LHCN-M2 (cell line): ENCODE measurements at places on chromosomes 16 and 17. TPM values are rescaled to one million over a fixed set of nuclear protein-coding genes. Genes with fewer than 3 reads are reported as not detected.
A peak's percentile ranks its signal among the peaks of the same experiment; 100 is the strongest.

DNA sequence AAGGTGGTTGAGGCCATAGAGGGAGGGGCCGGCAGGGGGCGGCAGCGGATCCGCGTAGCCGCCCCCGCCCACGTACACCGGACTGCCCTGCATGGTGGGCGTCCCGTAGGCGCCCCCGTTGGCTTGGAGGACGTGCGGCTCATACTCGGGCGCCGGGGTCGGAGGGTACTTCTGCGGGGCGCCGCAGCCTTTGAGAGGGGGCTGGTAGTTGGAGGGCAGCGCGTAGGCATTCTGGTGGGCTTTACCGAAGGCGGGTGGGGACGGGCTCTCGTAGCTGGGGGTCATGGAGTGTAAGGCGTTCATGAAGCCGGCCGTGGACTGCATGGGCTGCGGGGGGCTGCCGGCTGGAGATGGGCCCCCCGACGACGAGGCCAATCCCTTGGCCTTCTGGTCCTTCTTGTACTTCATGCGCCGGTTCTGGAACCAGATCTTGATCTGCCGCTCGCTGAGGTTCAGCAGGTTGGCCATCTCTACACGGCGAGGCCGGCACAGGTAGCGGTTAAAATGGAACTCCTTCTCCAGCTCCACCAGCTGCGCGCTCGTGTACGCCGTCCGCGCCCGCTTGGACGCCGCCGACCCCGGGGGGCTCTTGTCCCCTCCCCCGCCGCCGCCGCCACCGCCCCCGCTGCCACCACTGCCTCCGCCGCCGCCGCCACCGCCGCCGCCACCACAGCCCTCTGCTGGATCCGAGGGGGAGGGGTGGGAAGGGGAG is 5.7 kb upstream of the HOXB2 start:
- no peak for DNase-seq

DNA sequence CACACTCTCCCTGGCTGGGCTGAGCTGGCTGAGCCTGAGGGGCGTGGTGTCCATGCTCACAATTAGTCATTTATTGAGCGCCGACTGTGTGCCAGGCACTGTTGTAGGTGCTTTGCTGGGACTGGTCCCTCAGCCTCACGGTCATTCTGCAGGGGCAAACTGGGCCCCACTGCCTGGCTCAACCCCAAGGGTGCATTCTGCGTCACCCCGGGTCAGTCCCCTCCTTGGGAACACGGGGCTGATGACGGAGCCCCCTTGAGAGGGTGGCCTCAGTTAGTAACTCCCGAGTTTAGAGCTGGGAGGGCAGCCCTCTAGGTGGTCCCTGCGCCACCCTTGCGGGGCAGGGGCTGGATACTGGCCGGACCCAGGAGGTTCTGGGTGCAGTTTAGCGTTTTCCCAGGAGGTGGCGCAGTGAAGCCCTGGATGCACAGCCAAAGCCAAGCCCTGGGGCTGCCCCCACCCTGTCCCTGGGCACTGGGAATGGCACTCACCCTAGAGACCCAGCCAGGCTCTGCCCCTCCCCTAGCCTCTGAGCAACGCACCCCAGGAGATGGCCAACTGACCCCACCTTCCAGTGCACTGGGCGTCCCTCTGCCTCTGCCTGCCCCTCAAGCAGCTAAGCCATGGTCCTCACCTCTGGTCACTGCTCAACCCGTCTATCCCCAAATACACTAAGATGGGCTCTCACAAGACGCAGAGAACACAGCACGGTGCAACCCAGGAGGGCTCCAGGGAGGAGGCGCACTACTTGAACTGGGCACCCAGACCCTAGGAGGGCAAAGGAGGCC is 243.2 kb upstream of the GSE1 start:
- DNase-seq = peak; percentile 36

DNA sequence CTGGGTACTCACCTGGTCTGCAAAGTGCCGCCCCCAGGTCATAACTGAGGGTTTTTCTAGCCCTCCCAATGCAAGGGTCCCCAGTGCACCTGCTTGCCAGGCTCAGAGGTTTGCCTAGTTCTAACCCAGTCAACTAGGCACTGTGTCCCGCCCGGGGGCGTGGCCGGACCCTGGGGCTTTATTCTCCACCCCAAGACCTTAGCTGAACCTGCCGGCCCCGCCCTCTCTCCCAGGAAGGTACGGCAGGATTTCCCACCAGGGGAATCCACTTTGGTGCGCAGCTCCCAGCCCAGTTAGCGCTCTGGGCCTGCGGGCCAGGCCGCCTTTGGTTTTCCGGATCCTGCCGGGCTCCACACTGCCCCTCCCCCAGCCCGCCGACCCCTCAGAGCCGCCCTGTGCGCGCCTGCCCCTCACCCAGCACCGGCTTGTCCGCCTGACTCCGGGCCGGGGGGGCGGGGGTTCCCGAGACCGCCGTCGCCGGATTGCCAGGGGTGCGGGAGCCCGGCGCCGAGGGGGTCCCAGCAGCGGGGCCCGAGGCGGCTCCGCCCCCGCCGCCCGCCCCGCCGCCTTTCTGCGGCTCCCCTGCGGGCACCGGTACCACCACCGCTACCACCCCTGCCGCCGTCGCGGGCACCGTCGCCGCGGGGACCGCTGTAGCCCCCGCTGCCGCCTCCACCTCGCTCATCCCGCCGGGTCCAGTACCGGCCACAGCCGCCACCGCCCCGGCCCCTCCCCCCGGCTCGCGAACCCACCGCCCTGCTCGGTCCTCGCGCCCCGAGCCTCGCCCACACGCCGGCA is 424 bp downstream of the YBX2 start:
- no peak for DNase-seq

DNA sequence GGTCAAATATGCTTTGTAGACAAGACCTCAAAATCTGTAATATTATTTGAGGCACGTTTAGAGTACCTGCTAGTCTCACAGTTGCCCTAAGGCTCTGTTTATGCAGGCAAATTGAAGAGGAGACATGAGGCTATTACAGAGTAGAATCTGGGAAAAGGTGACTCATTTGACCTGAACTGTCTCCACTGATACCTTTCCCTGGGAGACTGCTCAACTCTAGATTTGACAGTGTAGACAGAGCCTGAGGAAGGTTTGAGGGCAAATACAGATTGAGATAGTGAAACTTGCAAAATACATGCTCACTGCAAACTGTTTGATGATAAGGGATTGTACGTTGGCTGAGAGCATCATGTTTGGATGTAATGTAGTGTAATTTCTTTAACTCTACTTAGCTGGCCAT is 1266.6 kb upstream of the CDH8 start:
- no peak for DNase-seq

- DNase-seq = peak; percentile 67
These were observed 30.3 kb downstream of the HMOX2 start for GRCh38 chr16:4506450-4506849.

DNA sequence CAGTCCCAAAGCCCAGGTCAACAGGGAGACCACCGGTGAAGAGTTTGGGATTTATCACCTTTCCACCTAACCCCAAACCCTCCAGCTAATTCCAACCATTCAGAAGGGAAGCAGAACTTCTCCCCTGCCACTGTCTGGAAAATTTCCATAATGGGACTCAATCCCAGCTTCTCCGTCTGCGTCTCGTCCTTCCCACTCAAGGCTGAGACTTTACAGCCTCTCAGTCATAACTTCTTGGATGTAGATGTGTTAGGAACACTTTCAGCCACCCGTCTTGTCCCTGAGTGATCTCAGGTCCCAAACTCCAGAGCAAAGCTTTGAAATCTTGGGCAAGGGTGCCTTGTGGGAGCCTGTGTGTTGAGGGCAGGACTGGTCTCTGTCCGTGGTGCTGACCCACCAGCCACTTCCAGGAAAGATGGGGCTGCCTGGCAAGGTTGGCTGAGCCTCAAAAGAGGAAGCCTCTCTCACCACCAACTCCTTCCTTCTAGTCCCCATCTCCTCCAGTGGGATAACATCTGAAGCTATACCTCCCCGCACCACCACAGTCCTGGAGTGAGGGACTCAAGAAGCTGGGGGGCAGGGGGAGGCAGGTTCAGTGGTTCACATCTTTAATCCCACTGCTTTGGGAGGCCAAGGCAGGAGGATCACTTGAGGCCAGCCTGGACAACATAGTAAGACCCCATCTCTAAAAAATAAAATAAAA is 9.3 kb downstream of the GAS2L2 start:
- DNase-seq = peak; percentile 38

DNA sequence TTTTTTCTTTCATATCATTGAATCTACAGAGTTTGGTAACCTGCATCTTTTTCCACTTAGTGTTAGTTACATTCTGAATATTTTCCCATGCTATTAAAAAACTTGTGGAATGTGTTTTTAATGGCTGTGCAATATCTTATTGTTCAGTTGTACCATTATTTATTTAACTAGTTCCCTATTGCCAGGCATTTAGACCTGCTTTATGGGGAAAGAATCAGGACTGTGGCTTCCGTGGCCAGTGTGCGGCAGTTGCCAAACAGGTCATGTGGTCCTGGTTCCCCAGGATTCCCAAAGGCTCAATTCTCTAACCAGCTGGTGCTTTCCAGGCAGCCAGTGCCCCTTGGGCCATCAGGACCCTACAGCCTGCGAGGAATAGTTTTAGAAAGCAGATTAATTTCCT is 30.8 kb downstream of the NDEL1 start:
- peak; percentile 26 for DNase-seq

- DNase-seq = peak; percentile 81
These were observed 197.4 kb downstream of the SPECC1 start for GRCh38 chr17:20206591-20206990.

DNA sequence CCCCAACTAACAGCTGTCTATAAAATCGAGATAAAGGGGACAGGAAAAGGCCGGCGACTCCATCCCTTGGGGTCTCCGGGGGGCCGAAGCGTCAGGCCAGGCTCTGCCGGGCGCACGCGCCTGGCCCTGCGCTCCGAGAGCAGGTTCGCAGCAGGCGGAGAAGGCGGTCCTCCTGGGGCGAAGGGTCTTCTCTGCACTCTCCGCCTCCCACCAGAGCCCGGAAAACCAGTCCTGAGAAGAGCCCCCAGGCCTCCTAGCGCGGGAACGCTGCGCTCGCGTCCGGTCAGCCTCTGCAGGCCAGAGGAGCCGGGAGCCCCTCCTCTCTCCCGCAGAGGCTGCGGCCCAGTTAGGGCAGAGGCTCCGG is 5.1 kb downstream of the FOXF1 start:
- no peak for DNase-seq

DNA sequence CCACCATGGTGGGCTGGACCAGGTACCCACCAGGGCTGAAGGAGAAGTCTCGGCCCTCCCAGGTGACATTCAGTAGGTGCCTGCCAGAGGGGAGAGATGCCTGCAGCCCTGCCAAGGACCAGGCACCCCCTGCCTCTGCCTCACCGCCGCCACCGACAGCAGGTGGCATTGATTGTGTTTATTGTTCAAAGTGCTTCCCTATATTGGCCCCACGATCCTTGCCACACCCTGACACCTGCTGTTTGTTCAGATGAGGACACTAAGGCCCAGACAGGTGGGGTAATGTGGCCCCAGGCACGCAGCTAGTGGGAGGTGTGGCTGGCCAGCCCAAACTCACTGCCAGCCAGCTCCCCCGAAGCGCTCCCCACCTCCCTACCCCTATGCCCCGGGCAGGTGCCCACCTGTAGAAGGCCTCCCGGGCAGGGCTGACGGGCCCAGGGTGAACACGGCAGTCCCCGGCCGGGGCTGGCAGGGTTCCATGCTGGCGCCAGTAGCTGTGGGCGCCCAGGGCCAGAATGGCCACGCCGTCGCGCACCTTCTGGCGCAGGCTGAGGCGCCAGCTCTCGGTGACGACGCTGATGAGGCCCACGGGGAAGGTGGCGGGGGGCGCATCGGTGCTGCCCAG is 8.0 kb downstream of the GRIN2C start:
- no peak for DNase-seq

GRCh38 chr17:65294181-65294719 is 157.1 kb downstream of the RGS9 start:
- peak; percentile 59 for DNase-seq

- no peak for DNase-seq
These were observed 21.3 kb downstream of the CDK5RAP3 start for GRCh38 chr17:47992216-47992615.

- DNase-seq = no peak
These were observed 8.5 kb downstream of the KRTAP1-5 start for GRCh38 chr17:41018541-41018940.

- no peak for DNase-seq
These were observed 9.6 kb downstream of the SDK2 start for GRCh38 chr17:73634629-73635028.

- no peak for DNase-seq
These were observed 3.0 kb upstream of the TAC4 start for GRCh38 chr17:49850772-49851386.

GRCh38 chr17:74738051-74738996 is 1.3 kb downstream of the RAB37 start:
- peak; percentile 65 for DNase-seq

- DNase-seq = peak; percentile 32
These were observed 34.3 kb upstream of the PRSS54 start for GRCh38 chr16:58329135-58329534.

DNA sequence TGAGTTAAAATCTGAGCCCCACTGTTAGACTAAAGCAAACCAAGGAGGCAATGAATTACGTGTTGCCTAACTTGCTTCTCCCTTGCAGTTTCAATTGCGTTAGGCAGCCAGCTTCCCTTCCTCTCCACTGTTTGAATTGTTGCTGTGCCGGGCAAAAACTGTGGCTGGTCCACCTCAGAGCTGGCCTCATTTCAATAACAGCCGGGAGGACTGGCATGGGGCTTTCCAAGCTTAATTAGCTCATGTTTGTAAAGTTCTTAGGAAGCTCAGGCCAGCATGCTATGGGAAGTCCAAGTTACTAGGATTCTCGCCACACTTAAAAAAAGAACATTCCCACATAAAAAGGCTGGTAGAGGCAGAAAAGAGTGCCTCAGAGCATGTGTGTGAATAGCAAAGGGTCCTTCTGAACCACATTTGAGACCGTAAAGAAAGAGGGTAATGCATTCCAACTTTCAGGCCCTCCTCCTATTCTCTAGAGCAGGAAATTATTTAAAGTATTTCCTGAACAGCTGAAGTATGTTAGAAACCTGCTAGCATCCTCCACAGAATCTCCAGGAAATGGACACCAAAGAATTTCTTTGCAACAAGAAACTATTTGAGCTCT is 79.0 kb upstream of the SMURF2 start:
- DNase-seq = peak; percentile 54

ARHGDIG gene
- not detected in 2 replicates for total RNA-seq

GLIS2 gene
- total RNA-seq = 1.1 and 1.3 TPM in 2 replicates

TTLL6 gene
- not detected in 2 replicates for total RNA-seq

FBXW10 gene
- not detected in 2 replicates for total RNA-seq

PLD6 gene
- 4.2 and 5.3 TPM in 2 replicates for total RNA-seq

CCL15 gene
- total RNA-seq = not detected in 2 replicates

HAP1 gene
- under 0.01 TPM in 1 of 2 replicates, not detected in the other for total RNA-seq

NPIPB13 gene
- total RNA-seq = 0.57 and 0.58 TPM in 2 replicates

FAM83G gene
- 8.0 and 9.2 TPM in 2 replicates for total RNA-seq

CD300A gene
- not detected in 2 replicates for total RNA-seq

CPHXL2 gene
- not detected in 2 replicates for total RNA-seq

CCL4L2 gene
- not detected in 2 replicates for total RNA-seq

ZNF768 gene
- 36.7 and 40.6 TPM in 2 replicates for total RNA-seq
